ENCODE measurements at places on chromosomes 12 and 14.

GRCh38 chr12:69527506-69528272 is 57.5 kb downstream of the FRS2 start:
- no peak for DNase-seq

- no peak for DNase-seq
Measured at GRCh38 chr12:14190694-14191093, 174.8 kb upstream of the ATF7IP start.

DNA sequence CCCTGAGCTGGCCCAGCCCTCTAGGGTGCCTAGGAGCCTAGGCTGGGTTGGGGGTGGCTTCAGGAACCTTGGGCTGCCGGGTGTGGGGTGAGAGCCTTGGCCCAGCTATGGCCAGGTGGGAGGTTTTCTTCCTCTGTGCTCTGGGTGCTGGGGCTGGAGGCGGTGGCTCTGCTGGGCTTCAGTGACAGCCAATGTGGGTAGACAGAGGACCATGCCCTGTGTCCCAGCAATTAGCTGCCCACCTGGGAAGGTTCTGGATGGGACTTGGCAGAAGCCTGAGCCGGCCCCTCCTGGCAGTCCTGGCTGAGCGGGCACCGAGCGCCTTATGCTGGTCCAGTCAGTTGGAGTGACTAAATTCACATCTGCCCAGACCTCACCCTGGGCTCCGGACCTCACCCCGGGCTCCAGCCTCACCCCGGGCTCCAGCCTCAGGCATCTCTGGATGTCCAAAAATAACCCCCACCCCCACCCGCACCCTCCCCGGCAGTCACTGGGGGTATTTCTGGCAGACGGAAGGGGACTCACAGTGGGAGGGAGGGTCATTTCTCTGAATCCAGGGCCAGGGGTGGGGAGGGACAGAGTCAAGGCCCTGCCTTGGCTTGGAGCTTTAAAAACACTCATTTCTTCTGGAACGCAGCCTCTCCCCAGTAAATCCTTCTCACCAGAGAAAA is 46.9 kb downstream of the CYP46A1 start:
- no peak for DNase-seq

DNA sequence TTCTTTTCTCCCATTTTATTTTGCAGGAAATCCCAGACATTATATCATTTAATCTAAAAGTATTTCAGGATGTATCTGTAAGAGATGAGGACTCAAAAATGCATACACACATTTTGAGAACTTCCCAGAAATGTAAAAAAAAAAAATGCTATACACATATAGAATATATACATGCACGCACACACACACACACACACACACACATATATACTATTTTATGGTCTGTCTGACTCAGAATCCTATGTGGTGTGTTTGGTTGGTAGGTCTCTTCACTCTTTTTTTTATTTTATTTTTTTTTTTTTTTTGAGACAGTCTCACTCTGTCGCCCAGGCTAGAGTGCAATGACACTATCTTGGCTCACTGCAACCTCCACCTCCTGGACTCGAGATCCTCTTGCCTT is 65.5 kb downstream of the FBXO34 start:
- DNase-seq, result no peak

GRCh38 chr12:107029081-107029480 is 42.1 kb upstream of the MTERF2 start:
- no peak for DNase-seq

DNA sequence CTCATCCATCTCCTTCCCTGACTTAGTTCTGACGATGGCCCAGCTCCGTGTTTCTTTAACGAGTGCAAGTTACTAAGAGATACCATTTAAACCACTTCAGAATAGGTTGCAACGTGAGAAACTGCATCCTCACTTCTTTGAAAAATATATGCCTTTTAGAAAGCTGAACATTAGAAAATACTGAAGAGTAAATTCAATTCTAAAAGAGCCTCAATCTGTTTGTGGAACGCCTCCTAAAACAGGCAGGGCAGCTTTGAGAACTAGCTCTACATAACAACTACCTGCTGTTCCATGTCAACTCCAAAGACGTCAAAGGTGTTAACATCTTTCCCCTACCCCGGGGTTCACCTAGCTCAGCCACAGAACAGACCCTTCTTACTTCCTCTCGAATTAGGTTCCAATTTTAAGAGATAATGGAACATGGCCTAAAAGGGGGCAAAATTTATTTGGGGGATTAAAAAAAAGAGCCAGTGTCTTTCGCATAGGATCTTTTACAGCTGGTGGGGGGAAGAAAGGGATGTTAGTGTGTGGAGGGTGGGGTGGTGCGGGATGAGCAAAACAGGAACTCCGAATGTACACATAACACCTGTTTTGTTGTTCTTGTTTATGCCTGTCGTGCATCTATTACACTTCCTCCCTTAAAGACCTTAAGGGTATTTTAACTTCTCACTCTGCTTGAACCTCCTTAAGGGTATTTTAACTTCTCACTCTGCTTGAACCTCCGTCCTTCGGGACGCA is 3.3 kb downstream of the BHLHE41 start:
- DNase-seq, result no peak

DNA sequence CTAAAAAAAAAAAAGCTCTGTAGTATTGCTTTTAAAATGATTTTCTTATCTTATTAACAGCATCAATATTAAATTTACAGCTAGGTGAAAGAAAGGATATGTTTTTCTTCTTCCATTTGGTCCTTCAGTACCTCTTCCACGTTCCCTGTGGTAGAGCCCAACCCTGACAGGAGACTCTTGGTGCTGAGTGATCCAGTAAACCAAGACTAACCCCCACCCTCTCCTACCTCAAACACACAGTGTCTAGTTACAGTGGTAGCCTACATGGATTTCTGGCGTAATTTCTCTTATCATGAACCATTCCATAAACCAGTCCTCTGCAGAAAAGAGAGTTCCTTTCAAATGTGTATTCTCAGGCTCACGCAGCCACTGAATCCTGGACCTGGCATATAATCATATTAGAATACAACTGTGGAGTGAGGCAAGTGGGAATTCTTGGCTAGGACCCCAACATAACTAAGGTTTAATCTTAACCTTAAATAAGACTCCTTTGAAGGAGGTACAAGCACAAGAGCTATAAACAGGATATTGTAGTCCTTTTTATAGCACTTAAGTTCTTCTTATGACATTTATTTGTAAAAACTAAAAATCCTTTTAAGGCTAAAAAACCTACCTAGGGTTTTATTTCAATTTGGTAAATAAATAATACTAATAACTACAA is 27.1 kb downstream of the TXNRD1 start:
- DNase-seq, result no peak

DNA sequence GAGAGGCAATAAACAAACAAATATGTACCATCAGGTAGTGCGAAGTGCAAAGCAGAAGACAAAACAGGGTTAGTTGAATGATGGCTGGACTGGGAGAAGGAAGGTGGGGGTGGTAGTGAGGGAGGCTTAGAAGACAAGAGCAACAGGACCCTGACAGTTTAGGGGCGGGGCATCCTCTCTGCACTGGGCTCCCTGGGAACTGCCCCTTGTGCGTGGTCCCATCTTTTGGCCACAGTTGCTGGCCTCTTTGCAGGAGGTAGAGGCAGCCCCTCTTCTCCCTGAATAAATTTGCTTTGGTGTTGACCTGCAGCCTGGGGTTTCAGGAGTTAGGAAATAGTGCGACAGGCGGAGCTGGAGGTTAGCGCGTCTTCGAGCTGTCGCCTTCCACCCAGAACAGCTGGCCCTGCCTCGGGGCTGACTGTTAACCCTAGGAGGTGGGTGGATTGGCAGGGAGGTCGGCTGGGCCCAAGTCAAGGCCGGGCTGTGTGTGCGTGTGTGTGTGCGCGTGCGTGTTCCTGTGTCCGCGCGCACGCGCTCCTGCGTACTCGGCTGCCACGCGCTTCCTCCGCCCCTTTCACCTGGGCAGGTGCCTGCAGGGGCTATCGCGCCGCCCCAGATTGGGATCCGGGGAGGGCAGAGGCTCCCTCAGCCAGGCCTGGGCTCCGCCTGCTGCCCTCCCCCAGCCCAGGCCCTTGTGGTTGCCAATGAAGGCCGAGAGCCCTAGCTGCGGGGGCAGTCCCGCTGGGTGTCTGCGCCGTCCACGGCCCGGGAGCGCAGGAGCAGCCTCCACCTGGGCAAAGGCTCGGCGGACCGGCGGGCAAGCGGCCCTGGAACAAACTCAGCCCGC is 180.8 kb downstream of the ADCK1 start:
- DNase-seq, result no peak

- DNase-seq, result no peak
Measured at GRCh38 chr12:27639265-27639664, 57.0 kb upstream of the REP15 start.

DNA sequence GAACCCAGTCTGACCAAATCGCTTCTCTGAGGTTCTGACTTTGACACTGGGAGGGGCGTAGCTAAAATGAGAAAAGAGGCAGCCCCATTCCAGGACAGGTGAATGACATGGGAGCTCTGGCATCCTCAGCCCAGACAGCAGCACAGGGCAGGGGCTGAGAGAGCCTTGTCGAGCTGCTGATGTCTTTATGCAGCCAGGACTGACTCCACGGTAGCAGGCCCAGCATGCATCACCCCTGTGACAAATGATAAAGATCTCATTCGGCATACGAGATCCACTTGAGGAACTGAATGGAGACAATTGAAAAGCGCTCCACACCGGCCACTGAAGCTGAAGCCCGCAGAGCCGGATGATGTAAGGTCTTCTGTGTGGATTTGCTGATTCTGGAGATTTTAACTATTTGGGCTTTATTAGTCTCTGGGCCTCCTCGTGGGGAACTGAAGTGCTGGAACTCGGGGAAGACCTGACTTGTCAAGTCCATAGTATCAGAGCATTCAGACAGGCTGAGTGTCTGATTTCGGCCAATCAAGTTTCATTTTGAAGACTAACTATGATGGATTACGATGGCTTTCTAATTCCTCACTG is 56.9 kb upstream of the MAP1LC3B2 start:
- DNase-seq, result no peak

- DNase-seq, result no peak
Measured at GRCh38 chr12:124040291-124040690, 67.3 kb downstream of the ZNF664 start.

GRCh38 chr12:94304012-94304411 is 155.6 kb downstream of the PLXNC1 start:
- no peak for DNase-seq

- no peak for DNase-seq
Measured at GRCh38 chr14:89858089-89858488, 96.4 kb downstream of the EFCAB11 start.

GRCh38 chr12:77102691-77103090 is 37.3 kb upstream of the E2F7 start:
- DNase-seq, result no peak

DNA sequence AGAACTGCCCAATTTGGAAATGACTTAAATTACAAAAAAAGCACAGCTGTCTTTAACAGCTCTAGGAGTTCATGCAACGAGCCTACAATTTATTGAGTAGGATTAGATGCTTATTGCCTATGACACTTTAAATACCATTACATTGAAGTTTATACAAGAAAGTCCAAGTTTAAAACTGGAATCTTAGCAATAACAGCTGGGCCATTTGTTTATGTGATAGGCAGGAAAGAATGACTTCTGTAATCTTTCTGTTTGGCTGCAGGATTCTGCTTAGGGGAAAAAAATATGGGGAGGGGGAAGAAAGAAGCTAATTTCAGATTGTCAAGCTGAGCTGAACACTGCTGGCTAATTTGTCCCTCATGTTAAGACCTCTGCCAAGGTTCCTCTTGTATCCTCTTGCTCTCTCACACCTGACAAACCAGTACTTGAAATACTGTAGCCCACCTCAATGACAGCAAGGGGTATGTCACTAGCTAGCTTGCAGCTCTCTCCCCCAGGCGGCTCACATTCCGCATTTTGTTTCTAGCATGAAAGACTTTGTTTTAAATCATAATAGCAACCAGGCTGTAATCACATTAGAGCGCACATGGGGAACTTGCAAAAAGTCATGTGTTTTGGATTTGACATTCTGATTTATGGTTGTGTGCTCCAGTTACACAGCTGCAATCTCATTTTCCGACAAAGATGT is 384.8 kb downstream of the BMP4 start:
- no peak for DNase-seq

DNA sequence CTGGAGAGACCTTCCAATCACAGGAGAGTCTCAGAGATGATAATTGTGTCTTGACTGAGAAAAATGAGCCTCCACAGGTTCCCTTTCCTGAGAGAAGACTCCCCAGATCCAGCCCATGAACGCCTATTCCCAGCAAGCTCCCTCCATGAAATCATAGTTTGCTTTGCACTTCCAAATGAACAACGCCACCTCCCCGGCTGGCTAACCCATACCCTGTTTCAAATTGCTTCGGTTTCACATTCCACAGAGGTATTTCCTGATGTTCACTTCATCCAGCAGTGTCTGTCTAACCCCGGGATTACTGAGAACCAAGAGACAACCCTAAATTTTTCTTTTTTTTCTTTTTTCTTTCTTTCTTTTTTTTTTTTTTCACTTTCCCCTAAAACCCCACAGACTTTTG is 124.1 kb upstream of the RFLNA start:
- no peak for DNase-seq

DNA sequence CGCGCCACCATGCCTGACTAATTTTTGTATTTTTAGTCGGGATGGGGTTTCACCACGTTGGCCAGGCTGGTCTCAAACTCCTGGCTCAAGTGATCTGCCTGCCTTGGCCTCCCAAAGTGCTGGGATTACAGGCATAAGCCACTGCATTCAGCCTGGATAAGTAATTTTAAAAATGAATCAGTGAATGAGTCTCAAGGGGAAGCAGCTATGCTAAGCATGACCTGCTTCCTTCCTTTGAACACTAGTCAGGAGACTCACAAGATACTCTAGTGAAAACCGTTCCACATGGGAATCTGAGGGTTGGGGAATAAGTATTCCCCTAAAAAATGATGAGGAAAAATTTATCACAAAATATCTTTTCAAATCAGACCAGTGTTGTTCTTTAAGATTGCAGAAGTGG is 10.7 kb upstream of the FAM234B start:
- DNase-seq, result no peak

- no peak for DNase-seq
Measured at GRCh38 chr14:68681256-68682011, 111.4 kb downstream of the ZFP36L1 start.

GRCh38 chr14:87628129-87628528 is 364.9 kb downstream of the GALC start:
- no peak for DNase-seq

DNA sequence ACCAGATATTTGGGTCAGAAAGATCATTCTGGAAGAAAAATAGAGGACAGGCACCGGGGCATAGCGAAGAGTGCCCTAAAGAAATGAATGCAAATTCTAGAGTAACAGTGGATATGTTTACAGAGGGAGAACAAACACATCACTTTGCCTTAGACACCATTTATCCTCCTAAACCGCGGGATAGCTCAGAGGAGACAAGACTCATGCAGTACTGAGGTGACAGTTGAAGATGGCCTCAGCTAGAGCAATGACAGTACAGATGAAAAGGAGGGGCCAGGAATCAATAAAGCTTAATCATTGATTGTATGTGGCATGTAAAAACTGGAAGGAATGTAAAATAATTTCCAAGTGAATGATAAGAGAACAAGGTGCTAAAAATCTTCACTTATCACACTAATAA is 10.5 kb upstream of the PPP1R12A start:
- no peak for DNase-seq

- DNase-seq, result no peak
Measured at GRCh38 chr12:50707396-50707795, 56.5 kb upstream of the ATF1 start.

- no peak for DNase-seq
Measured at GRCh38 chr14:49418789-49419188, 167.4 kb downstream of the RPS29 start.

GRCh38 chr12:92335831-92336230 is 190.2 kb upstream of the BTG1 start:
- no peak for DNase-seq
